EL (cell line): ENCODE measurements at places on chromosomes 13 and 19.

- DNase-seq, result no peak
Measured at GRCh38 chr19:2678044-2678671, 24.3 kb downstream of the GNG7 start.

- no peak for DNase-seq
Measured at GRCh38 chr13:42377640-42378382, 105.9 kb downstream of the AKAP11 start.

GRCh38 chr13:59865398-59865797 is 298.3 kb downstream of the DIAPH3 start:
- DNase-seq, result no peak

DNA sequence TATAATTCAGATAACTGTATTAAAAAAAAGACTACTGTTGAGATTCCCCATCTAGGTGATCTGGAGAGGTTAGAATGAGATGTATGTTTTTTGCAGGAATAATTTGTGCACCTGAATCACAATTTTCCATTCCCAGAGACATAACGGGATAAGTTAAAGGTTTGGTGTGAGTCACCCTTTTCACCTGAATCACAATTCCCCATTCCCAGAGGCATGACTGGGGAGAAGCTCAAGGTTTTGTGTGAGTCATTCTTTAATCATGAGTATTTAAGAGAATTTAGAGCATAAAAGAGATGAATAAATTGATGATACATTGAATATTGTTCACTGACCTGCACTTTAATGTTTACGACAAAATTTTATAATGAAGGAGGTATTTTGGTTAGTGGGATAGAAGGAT is 9.0 kb downstream of the OR7A5 start:
- DNase-seq, result no peak

DNA sequence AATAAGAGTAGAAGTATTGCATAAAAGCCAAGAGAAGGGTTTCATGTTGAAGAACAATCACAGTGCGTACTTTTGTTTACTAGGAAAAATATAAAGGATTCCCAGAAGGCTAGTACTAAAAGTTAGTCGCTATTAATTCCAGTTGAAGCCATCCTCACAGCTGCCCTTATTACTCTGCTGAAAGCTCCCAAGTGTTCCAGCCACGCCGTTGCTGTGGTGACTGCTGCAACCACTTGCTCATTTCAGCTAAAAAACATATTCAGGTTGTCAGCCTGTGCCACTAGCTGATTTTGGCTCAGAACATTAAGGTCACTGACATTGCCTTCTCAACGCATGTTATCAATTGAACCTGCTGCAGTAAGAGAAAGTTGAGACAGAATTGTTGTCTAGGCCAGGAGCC is 87.1 kb upstream of the FNDC3A start:
- DNase-seq, result no peak

- DNase-seq, result no peak
Measured at GRCh38 chr19:41575998-41576397, at the start of gene CEACAM21. Gene CEACAM21 (plus strand): TSS chr19:41576166. CDS start chr19:41576275, 109 bp downstream.

- DNase-seq, result no peak
Measured at GRCh38 chr13:98992355-98992754, 14.5 kb upstream of the DOCK9 start.

- DNase-seq, result no peak
Measured at GRCh38 chr19:49840736-49841249, 10.2 kb upstream of the PTOV1 start.
